ENCODE measurements at places on chromosomes 1 and 21.
A peak's percentile ranks its signal among the peaks of the same experiment; 100 is the strongest.

- no peak for DNase-seq
These were observed 18.0 kb downstream of the WDR4 start for GRCh38 chr21:42861311-42861847.

- no peak for DNase-seq
These were observed 4.9 kb downstream of the SERTAD4 start for GRCh38 chr1:210237479-210237878.

DNA sequence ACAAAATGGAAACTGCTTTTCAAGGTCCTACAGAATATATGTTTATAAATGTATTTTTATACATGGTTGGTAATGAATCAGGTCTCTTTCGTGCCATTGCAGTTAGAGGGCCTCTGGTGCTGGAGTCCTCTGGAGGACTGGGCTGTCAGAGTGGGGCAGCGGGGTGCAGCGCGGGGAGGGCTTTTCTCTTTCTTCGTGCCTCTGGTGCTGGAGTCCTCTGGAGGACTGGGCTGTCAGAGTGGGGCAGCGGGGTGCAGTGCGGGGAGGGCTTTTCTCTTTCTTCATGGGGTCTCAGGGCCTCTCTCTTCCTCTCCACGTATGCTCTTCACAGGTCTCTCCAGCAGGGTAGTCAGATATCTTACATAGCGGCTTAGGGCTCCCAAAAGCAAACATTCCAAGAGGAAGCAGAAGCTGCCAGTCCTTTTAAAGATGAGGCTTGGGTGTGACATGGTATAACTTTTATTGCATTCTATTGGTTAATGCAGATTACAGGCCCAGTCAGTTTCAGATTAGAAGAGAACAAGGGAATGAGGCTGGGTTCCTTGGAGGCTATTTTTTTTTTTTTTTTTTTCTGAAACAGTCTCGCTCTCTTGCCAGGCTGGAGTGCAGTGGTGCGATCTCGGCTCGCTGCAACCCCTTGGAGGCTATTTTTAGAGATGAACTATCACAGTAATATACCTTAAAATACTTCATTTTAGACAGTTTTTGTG lies 13.1 kb downstream of the SDCCAG8 start:
- DNase-seq = no peak

- no peak for DNase-seq
These were observed 19.9 kb downstream of the ATP8B2 start for GRCh38 chr1:154344977-154345837.

DNA sequence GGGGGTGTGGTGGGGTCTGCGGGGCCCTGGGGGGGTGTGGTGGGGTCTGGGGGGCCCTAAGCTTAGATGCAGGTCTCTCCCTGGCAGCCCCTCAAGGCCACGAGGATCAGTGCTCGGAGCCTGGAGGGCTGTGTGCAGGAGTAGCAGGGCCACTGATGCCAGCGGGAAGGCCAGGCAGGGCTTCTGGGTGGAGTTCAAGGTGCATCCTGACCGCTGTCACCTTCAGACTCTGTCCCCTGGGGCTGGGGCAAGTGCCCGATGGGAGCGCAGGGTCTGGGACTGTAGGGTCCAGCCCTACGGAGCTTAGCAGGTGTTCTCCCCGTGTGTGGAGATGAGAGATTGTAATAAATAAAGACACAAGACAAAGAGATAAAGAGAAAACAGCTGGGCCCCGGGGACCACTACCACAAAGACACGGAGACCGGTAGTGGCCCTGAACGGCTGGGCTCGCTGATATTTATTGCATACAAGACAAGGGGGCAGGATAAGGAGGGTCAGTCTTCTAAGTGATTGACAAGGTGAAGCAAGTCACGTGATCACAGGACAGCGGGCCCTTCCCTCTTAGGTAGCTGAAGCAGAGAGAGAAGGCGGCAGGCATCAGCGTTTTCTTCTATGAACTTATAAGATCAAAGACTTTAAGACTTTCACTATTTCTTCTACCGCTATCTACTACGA lies 8.7 kb downstream of the RNF223 start:
- no peak for DNase-seq

- DNase-seq = no peak
These were observed 22.0 kb downstream of the MYOM3 start for GRCh38 chr1:24089743-24090555.

DNA sequence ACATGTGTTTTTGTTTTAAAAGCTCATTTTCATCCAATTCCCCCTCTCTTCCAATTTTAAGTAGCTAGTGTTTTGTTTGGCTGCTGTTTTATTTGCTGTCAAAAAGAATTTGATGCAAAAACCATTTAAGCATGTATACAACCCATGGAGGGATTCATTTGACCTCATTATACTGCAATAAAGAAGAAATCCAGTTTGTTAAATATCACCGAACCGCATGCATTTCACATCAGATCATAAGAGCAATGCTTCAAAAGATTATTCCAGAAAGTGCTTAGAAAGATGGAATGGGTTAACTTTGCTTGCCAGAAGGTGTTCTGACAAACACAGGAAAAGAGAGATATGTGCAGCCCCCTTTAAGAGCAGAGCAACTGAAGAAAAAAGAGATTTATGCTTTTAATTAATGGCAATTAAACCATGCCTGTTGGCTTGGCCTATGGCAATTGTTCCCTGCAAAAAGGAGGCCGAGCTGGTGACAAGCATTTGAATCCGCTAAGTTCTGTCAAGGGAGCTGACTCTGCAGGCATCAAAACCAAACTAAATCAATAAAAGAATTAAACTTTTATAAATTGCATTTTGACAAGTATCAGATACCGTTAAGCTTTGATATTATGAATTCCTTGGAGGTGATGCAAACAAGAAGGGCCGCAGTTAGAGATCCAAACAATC lies 14.4 kb upstream of the BARHL2 start:
- DNase-seq = no peak

- no peak for DNase-seq
These were observed 574.9 kb downstream of the PTPRU start for GRCh38 chr1:29811247-29811646.

GRCh38 chr1:1422465-1423244 lies 1.6 kb upstream of the ANKRD65 start:
- peak; percentile 15 for DNase-seq

Measured in GM10248 (cell line).